ENCODE measurements at places on chromosomes 3 and 15.

- DNase-seq = no peak
These were observed 246.8 kb downstream of the NLGN1 start for GRCh38 chr3:173644086-173645082.

- no peak for DNase-seq
These were observed 89.5 kb downstream of the FGF12 start for GRCh38 chr3:192637803-192638202.

- no peak for DNase-seq
These were observed 56.1 kb upstream of the PLXNA1 start for GRCh38 chr3:126926684-126927400.

GRCh38 chr3:19937459-19938294 is 3.7 kb upstream of the EFHB start:
- DNase-seq = no peak

GRCh38 chr3:37622999-37623883 is 238.4 kb upstream of the CTDSPL start:
- DNase-seq = no peak

DNA sequence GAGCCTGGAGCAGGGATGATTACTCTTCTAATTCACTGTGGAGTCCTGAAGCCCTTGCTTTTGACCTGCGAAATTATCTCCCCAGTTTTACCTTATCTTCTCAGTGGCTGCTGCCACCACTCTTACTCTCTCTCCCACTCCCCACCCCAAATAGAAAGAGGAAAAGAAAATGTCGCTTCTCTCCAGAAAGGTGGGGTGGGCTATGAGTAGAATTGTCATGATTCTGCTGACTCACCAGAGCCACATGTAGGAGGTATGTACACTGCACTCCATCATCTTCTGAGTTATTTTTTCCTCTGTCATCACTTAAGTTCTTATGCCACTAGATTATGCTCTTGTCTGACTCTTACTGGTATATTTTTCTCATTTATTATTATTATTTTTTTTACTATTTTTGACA is 43.9 kb upstream of the TMEM158 start:
- no peak for DNase-seq

- DNase-seq = no peak
These were observed 142.1 kb downstream of the NUP210 start for GRCh38 chr3:13277860-13278531.

DNA sequence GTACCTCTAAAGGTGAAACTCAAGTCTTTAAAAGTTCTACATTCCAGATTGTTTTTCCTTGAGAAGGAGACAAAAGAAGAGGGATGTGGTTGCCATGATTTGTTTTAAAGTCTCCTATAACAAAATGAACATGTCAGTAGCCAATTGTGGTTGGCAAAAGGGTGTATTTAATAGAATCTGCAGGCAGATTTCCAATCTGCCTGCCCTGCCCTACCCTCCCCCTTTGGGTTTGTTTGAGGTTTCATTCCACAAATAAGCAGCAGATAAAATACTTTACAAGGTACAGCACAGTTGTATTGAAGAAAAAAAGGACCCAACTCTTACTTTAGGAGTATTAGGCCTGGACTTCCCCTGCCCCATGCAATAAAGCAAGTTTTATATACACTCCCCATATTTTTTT is 59.5 kb downstream of the MLH1 start:
- no peak for DNase-seq

DNA sequence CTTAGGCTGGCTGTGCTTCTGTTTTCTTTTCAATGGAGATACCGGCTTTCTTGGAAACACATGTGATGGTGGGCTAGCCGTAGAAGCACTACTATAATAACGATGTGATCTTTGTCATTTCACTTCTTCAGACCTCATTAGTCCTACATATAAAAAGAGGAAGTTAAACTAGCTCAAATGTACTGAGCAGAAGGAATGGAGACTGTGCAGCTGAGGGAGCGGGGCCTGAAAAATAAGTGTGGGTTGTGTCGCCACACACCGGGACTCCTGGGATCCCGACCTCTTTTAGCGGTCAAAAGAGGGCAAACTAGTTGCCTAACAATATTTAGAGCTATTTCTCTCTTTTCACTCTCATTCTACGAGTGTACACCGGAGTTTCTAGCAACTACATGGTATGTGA is 1.0 kb upstream of the RNF7 start:
- DNase-seq = no peak

DNA sequence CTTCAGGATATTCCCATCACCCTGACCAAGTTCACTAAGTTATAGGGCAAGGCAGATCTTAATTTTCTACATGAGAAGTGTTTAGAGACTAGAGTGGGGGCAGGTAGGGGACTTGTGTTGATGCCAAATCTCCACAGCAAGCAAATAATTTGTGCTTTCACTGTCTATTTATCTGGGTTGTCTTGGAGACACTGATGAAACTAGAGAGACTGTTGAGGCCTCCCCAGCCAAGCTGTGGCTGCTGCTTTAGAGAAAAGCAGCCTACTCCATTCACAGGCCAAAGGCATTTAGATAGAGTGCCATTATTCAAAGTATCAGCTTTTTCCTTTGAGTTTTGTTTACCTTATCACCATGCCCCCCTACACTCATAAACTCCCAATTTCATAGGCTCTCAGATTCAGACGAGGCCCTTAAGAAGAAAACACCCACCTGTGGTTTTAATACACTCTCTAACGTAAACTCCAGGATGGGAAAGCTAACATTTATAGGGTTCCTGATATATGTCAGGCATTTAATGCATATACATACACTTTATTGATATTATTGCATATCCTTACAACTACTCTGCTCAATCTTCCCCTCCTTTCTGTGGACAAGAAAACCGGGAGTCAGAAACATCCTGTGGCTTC is 130.4 kb upstream of the FOXB1 start:
- no peak for DNase-seq

- no peak for DNase-seq
These were observed 39.9 kb downstream of the RAB6B start for GRCh38 chr3:133855772-133856171.

- DNase-seq = no peak
These were observed 19.4 kb downstream of the GNB5 start for GRCh38 chr15:52171807-52172206.

DNA sequence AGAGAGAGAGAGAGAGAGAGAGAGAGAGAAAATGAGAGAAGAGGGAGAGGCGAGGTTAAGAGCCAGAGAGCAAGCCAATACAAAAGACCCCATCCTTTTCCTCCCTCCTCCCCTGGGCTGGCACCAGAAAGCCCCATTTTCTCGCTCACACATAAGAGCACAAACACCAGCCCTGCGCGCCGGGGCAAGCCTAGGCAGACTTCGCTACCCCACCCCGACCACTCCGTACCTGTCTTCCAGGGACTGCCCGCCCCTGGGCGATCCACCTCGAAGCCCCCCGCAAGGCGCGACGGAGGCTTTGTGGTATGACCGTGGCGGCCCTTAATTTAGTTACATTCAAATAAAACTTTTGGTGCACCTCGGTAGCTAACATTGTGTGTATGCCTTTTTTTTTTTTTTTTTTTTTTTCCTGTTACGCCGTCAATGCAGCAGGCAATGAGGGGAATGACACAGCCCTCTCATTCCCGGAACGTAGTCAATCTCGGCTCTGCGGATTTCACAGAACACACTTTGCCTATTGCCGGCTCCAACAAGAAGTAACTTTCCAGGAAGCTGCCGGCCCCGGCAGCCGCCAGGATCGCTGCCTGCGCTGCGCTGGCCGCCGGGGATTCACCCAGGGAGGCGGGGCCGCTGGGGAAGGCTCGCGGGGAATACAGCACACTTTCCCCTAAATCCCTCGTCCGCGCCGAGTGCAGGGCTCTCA is 7.7 kb downstream of the BCL6 start:
- DNase-seq = no peak

- DNase-seq = no peak
These were observed 45.1 kb upstream of the LPP start for GRCh38 chr3:188108703-188109412.

DNA sequence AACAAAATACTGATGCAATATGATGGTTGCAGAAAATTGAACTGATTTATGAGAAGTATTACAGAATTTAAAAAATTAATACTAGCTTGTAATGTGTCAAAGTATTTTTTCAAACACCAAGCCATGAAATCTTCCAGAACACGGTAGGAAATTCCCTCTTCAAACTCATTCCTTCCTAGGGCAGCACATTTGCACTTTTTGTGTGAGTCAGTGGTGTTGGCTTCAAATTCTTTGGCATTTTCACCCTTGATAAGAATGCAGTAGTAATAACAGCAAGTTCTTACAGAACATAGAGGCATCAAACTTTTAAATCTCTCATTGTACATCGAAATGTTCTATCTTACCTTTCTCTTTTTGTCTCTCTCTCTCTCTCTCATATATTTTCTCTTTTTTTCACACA is 191.8 kb downstream of the CGGBP1 start:
- DNase-seq = no peak

DNA sequence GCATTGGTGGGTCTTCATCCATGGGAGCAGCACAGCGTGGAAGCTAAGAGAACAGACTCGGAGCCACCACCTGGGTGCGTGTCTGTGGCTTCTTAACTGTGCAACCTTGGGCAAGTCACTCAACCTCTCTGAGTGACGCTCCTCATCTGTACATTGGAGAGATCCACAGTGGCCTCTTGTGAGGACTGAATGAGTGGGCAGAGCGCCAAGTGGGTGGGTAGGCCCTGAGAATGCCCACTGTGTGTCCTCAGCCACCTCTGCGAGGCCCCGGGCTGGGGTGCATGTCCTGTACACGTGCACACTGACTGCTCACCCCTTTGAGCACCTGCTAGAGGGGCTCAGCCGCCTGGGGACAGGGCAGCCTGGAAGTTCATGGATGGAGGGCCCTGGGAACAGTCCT is 99.6 kb upstream of the PRR23E start:
- no peak for DNase-seq

DNA sequence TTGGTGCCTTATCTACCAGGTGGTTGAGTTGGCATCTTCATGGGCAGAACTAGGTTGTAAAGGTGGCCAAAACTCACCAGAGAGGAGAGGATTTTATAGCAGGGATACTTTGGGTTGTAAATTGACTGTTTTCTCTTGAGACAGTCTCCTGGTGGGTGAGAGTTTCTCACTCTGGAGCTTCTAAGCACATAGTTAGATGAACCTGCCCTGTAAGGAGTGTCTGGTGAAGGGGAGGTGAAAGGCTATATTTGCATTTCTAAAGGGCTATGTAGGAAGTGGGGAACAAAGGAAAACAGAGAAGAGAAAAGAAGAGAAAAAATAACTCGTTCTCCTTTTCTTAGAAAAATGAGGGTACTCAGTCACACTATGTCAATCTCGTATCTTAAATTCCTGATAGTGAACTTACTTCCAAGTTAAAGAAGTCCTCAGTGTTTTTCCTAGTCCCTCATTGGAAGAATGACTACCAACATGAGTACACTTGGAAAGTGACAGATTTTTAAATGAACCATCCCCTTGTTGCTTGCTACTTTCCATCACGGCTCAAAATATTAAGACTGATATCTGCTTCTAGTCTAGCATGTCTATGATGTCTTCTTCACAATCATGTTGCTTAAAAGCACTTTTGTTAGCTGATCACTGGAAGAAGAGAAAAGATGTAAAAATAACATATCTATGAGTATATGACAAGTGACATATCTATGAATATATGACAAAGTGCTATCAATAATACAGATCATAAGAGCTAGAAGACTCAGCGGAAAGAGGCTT is 113.8 kb upstream of the P2RY1 start:
- DNase-seq = no peak

GRCh38 chr3:144085964-144086363 is 114.3 kb downstream of the DIPK2A start:
- no peak for DNase-seq

DNA sequence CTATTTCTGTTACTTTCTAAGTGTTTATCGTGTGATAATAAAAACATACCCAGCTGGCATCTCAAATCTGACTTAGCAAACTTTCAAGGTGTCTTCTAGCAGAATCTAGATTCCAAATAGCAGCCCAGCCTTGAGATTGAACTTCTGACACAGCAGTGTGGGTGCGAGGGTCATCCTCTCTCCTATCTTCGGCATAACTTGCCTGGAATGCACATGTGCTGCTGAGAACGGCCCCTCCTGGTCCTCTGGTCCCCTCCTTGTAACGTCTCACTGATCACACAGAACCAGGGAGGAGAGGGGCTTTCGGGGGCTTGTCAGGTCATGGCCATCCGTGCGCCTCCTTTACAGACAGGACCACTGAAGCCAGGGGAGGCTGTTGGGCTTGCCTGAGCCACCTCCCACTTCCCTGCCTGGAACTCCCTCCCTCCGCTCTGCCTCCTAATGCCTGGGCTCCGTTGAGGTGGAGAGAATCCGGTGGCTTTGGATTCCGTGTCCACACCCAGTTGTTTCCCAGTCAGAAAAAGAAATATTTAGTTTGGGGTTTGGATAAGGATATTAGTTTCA is 344.4 kb upstream of the C2CD4B start:
- no peak for DNase-seq

DNA sequence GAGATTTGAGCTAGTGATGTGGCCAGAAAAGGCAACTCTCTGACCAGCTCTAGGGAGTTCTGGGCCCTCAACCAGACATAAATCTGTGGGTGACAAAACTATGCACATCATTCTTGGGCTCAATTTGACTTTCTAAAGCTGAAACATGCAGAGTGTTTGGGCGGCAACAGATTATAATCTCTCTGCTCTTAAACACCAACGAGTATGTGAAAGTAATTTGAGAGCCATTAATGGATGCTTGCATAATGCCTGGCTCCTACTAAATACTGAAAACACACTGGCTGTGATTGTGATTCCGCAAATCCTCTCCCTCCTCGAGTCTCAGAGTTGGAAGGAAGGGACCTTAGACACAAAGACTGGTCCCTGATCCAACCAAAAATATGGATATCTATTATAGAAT is 186.7 kb downstream of the UACA start:
- DNase-seq = no peak

All from activated CD4-positive, CD25-positive, alpha-beta regulatory T cell treated with anti-CD3 and anti-CD28 coated beads, Interleukin-2, amount 50 U/mL, for 16 hours (primary cell).